ENCODE measurements at places on chromosomes 6 and 20.

- DNase-seq, result no peak
Measured at GRCh38 chr20:8414586-8415274, 282.7 kb downstream of the PLCB1 start.

DNA sequence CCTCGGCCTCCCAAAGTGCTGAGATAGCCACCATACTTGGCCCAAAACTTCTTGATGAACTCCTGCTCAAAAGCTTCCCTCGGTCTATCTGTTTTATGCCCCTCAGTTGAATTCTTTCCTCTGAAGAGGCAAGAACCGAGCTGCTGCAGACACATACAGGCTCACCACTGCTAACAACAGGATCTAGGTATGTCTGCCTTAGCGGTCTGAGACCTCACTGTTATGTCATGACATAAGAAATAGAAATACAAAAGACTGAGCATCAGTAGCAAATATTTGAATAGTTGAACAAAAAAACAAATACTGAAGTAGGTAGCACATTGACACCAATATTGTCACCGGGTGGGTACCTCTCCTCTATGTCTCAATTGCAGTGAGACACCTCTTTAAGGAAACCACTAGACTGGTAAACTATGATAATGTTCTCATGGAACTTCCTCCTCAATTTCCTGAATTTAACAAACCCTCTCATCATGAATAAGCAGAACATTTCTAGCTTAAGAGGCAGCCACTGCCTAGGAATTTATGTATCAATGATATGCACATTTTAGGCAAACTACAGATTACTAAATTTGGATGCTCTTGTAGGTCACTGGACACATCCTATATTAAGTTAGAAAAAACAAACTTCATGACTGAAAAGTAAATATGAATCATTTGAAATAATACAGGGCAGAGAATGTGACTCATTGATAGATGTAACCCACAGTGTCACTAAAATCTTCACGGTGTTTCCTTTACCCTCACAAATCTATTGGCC is 9.4 kb upstream of the STXBP5 start:
- DNase-seq, result no peak

GRCh38 chr6:40881501-40881900 is 157.5 kb downstream of the UNC5CL start:
- no peak for DNase-seq

DNA sequence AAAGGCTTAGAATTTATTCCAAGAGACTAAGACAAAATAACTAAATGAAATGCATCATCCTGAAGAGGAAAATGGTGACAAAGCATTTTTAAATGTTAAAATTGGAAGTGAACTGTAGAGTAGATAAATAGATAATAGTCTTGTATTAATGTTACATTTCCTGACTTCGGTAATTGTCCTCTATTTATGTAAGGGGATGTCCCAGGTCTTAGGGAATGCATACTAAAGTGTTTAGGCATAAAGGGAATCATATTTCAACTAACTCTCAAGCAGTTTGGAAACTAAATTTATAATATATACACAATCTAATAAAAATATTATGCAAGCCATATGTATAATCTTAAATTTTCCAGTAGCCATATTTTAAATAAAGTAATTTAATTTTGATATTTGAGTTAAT is 159.3 kb downstream of the WDR27 start:
- no peak for DNase-seq

DNA sequence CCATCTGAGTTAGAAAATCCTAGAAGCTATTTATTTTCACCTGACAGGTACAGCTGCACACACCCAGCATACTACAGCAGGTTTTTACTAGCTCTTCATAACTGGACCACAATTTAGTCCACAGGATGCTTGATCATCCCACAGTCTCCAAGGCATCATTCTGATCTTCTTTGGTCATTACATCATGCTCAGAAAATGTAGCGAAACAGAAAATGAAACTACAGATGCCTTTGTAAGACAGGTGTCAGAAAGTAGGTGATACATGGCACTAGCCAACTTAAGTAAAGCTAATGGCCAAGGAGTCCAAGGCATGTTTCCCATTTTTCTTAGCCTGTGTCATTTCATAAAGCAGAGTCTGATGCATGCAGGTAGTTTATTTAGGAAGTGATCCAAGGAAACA is 102.3 kb downstream of the HTR1B start:
- no peak for DNase-seq

- no peak for DNase-seq
Measured at GRCh38 chr6:111922454-111923297, 49.4 kb upstream of the FYN start.

- peak; percentile 8 for DNase-seq
Measured at GRCh38 chr20:46995561-46996142, 101.0 kb downstream of the EYA2 start.

GRCh38 chr6:4740032-4740431 is 36.2 kb upstream of the CDYL start:
- no peak for DNase-seq

GRCh38 chr6:130697995-130698535 is 129.1 kb upstream of the SMLR1 start:
- DNase-seq, result no peak

- DNase-seq, result no peak
Measured at GRCh38 chr6:129469070-129469662, 240.8 kb downstream of the ARHGAP18 start.

DNA sequence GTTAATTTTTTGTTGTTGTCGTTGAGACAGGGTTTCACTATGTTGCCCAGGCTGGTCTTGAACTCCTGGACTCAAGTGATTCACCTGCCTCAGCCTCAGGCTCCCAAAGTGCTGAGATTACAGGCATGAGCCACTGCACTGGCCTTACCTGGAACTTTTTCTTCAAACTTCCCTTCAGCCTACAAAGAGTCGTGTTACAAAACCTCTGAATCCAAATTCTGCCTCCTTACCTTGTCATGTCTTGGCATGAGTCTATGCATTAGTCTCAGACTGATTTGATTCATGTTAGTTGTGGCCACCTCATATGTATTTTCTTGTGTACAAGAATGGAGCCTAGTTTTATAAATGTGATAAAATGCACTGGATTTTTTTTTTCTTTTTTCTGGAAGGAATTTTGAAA is 172.1 kb downstream of the PRL start:
- DNase-seq, result no peak

DNA sequence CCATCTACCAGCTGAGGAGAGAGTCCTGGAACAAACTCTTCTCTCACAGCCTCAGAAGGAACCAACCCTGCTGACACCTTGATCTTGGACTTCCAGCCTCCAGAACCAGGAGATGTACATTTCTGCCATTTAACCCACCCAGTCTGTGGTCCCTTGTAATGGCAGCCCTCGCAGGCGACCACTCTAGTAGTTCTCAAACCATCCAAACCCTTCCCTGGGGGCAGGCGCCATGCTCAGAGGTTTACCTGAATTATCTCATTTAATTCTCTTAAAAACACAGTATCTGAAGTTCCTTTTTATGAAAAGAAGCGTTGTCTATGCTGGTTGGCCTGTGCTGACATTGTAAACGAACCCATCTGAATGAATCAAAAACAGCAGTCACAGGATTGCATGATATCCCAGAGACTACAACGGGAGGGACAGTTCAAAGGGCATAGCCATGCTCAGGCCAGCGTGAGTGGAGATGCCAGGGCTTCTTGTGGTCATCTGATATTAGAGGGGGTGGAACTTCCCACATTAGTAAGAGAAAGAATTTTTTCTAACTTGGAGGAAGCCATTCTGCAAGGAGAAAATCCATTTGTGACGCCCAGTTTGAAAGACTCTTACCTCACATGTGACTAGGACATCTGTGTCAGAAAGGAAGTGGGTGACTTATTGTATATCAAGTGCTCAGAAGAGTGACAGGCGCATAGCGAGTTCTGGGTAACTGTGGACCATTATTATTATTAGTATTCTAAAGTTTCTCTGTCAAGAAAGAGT is 17.2 kb upstream of the TAGAP start:
- no peak for DNase-seq

DNA sequence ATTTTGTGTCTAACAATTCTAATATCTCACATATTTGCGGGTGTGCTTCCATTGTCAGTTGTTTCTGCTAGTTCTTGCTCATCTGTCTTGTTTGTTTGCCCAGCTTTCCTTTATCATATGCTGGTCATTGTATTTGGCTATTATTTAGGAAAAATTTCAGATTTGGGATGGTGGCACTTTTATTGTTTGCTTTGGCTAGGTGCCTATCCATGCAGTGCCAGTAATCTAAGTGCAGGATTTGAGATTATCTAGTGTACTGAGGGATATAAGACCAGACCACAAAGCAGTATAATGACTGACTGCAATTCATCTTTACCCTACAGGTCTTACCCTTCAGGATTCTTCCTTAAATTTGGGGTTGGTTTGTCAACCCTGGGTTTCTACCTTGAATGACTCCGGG is 63.9 kb downstream of the NINL start:
- no peak for DNase-seq

DNA sequence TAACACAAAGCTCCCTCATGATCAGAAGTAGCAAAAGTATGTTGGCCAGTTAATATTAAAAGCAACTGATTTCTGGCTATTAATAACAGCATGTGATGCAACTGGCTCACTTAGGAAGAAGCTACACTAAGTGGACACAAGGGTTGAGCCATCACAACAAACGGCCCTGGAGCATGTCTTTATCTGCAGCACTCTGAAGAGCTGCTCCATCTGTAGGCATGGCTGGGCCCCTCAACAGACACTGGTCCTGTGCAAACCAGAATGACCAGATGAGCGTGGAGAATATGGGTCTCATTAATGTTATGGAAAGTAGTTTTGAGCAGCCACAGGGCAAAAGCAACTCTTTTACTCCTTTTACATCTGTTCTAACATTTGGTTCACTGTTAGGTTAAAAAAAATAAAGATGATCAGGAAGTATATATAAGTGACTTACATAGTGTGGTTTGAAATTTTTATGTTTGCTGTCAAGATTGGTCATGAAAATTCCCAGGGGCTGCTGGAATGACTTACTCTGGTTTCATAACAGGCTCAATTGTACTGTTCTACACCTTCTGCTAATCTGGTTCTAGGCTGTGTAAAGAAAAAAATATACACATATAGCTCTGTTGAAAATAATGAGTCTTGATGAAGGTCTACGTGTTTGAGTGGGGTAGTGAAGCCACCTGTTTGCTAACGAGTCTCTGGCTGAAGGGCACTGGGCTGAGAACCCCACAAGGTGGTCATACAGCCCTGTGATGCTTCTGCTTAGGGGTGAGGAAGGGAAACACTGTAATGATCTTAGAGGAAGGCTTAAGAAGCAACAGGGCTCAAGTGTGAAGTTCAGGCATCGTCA is 58.1 kb downstream of the INSM1 start:
- no peak for DNase-seq

DNA sequence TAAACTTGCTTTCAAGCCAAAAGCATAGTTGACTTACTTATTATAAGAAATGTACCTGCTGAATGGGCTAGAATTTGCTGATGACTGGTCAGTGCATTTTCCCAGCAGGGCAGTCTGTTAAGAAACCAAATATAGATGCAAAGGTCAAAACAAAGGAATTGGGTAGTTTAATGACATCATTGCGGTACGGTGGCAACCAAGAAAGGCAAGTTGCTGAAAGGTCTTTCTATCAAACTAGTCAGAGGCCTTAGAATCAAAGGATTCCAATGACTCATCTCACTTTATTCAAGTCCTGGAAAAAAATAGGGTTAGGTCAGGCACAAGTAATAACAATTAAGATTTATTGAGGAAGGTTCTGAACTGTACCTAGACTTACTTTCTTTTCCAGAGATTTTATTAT is 76.4 kb downstream of the KIZ start:
- no peak for DNase-seq

DNA sequence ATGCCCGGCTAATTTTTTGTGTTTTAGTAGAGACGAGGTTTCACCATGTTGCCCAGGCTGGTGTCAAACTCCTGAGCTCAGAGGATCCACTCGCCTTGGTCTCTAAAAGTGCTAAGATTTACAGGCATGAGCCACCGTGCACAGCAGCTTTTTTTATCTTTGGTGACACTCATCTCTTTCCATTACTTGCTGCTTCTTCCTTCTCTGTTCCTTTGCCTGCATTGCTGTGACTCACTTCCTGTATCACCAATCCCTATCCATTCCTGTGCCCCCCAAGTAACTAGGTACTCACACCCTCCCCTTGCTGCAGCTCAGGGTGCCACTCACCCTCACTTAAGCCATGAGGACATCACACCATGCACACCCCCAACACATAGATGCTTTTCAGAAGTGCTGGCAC is 24.6 kb downstream of the KHDC1L start:
- no peak for DNase-seq

GRCh38 chr6:25017932-25018567 is 82.3 kb upstream of the RIPOR2 start:
- no peak for DNase-seq

- DNase-seq, result peak; percentile 69
Measured at GRCh38 chr20:58173930-58174707, 54.3 kb downstream of the ANKRD60 start.

- no peak for DNase-seq
Measured at GRCh38 chr6:95231416-95231815, 345.9 kb upstream of the MANEA start.

GRCh38 chr6:41103847-41104246 is 31.1 kb downstream of the NFYA start:
- DNase-seq, result no peak

DNA sequence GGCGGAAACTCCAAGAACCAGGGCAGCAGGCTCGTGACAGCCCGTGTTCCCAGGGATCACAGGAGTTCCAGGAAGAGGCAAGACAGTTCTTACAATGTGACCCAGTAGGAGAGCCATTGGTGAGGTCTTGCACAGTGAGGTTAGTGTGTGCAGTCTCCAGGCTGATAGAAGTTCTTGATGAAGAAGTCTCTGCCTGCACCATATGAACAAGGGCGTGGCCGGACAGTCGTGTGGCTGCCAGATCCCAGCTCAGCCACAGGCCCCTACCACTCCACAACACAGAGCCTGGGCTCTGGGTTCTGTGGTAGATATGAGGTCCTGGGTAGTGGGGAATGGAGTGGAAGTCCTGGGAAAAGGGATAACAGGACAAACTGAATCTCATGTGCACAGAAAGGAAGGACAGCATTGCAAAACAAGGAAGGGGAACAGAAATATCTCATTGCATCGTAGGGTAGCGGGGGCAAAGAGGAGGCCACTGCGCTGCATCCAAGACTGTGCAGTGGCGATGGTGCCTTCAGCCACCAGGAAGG is 65.2 kb downstream of the STX11 start:
- DNase-seq, result no peak

DNA sequence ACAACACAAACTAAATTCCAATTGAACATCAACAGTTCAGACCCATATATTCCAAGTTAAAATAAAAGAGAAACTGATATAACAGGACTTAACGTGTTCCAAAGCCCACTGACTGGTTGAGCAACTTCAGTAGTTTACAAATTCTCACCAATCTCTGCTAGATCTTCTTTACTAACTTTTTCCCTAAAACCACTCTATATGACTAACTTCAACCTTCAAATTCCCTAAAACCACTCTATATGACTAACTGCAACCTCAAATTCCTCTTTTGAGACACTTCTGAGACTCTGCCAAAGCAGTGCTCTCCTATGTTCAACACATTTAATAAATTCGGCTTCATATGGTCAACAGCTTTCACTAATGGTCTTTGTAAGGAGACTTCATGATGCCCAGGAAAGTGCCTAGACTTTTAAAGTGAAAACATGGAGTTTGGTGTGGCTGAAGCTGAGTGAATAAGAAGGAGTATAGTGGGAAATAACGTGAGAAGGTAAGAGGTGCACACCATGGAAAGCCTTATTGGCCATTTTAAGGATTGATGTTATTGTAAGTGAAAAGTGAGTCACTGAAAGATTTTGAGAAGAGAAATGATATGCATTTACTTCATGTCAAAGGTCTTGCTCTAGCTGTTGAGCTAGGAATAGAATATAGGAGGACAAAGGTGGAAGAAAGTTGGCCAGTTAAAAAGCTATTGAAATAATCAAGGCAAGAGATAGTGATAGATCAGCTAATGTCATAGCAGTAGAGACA is 134.0 kb upstream of the HCRTR2 start:
- no peak for DNase-seq

Measured in left forelimb (tissue), 1 donor.